ENCODE measurements at places on chromosomes 1 and 21.

GRCh38 chr1:229631148-229631547 lies 5.1 kb downstream of the URB2 start:
- DNase-seq: no peak

DNA sequence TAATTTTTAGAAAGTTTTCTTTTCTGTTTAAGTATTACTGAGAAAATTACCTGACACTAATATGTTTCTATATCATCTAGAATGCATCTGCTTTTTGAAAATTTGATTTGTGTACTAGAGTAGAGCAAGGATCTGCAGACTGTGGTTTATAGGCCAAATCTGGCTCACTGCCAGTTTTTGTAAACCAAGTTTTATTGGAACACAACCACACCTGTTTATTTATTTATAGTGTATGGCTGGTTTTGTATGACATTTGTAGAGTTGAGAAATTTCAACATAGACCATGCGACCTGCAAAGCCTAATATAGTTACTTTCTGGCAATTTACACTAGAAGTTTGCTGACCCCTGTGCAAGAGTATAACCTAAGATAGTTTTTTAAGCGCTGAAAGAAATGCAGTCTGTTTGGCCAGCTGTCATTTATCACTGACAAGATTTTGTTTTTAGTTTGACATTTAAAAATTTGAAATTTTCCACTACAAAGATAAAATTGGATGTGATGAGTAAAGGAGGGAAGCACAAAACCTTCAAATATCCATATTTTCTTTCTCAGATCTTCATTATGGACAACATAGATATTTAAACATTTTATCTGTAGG lies 36.1 kb upstream of the CACYBP start:
- no peak for DNase-seq

DNA sequence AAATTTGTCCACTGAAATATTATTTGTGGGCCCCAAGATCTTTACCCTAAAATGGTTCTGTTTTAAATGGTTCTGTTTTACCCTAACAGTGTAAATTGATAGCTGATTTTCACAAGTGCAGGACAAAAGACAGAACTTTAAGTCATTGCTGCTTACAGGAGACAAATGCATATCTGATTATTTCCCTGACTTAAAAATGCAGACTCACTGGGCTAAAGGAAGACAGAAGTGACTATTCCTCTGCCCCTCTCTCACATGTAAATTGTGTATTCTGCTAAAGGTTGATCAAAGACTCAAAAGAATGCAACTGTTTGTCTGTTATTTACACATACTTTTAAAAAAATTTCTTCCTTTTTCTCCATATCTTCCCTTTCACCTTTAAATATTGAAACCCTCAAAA lies 12.7 kb downstream of the FCRL5 start:
- DNase-seq: no peak

DNA sequence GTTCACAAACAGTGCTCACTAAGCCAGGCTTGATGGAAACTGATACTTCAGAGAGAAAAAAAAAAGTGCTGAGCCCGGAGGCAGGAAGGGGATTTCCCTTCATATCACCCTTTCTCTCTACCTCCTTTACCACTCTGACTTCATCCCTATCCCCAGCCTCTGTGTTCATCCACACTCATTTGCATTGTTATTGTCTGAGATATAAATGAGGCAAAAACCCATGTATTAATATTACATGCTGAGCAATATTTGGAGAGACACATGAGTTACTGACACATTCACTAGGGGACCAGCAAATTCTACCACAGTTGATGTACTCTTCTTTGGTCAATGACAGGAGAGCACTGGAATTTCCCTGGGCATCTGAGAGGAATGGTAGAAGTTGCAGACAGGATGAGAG lies 175.8 kb downstream of the TNFSF18 start:
- no peak for DNase-seq

DNA sequence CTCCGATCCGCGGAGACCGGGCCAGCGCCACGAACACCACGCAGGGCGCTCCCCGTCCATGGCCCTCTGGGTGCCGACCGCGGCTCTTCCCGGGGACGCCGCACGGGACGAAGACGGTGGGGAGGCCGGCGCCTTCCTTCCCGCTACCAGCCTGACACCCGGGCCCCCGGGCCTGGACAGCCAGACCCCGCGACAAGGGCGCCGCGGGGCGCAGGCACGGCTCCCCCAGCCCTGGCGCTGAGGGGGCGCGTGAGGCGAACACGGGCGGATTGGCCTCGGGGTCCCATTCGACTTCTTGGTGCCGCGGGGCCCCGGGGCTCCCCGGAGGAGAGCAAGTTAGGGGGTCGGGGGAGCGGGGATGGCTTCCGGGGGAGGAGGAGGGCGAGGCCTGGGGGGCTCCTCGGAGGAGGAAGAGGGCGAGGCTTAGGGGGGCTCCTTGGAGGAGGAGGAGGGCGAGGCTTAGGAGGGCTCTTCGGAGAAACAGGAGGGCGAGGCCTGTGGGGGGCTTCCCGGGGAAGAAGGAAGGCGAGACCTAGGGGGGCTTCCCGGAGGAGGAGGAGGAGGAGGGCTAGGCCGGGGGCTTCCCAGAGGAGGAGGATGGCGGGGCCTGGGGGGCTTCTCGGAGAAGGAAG lies 537 bp upstream of the KLHL17 start:
- no peak for DNase-seq

DNA sequence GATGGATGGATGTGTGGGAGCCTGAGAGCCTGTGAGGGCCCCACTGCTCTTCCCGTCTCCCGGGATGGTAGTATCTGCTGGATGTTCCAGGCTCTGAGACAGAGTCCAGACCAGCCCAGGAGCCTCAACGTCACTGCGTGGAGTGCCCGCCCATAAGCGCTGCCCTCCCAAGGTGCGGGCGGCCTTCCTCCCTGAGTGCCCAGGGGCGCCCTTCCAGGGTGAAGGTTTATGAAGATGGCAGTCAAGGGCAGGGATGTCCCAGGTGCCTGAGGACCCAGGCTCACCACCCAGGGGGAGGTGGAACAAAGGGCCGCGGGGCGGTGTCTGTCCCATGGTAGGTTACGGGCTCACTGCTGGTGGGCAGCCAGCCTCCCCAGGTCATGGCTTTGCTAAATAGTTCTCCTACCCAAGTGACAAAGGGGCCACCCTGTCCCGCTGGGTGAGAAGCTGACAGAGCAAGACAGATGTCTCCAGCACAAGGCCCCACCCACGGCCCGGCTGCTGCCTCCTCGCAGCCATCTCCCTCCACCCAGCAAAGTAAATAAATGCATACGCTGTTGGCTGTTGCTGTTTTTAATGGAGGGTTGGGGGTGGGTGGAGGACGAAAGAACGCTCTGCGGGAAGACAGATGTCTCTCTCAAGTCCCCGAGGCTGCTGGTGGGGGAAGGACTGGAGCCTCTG lies 9.0 kb upstream of the GPR153 start:
- DNase-seq: no peak

- no peak for DNase-seq
Observed at GRCh38 chr1:180163041-180163440, 8.4 kb downstream of the QSOX1 start.

DNA sequence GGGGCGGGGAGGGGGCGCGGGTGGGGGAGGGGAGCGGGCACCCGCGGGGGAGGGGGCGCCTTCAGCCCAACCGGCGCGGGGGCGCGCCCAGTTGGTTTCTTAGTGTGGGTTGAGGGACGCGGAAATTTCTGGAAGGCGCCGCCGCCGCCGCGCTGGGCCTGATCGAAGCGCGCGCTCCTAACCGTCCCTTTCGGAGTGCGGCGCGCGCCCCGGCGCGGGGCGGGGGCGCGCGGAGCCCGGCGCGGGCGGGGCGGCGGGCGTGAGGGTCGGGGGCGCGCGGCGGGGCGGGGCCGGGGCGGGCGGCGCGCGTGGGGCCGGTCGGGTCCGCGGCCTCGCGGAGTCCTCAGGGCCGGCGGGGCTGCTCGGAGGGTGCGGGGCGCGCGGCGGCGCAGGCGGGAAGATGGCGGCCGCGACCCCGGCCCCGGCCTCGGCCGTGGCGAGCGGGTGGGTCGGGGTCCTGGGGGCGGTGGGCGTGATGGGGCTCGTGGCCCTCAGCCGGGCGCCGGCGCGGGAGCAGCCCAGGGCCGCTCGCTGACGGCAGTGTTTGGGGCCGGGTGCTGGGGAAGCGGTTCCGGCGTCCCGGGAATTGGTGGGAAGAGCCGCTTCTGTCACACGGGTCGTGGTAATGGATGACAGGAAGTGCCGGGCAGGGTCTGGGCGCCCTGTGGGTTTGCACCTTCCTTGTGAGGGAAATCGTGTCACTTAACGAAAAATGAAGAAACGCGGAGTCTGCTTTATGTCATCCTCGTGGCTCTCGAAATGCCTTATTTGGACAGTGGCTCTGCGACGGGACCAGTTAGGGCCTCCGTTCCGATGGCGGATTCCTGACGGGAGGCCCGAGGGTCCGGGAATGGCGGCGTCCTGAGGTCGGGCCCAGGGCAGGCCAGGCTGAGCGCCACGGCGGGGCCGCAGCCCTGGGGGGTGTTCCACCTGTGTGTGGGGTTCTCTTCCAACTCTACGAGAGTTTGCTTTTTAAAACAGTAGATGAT lies 764 bp downstream of the PKNOX1 start:
- DNase-seq: no peak

- no peak for DNase-seq
Observed at GRCh38 chr1:6040861-6041415, 4.8 kb upstream of the KCNAB2 start.

- DNase-seq: no peak
Observed at GRCh38 chr1:107914119-107914765, 50.7 kb downstream of the VAV3 start.

GRCh38 chr1:23720256-23720995 lies 22.8 kb upstream of the ELOA start:
- no peak for DNase-seq

DNA sequence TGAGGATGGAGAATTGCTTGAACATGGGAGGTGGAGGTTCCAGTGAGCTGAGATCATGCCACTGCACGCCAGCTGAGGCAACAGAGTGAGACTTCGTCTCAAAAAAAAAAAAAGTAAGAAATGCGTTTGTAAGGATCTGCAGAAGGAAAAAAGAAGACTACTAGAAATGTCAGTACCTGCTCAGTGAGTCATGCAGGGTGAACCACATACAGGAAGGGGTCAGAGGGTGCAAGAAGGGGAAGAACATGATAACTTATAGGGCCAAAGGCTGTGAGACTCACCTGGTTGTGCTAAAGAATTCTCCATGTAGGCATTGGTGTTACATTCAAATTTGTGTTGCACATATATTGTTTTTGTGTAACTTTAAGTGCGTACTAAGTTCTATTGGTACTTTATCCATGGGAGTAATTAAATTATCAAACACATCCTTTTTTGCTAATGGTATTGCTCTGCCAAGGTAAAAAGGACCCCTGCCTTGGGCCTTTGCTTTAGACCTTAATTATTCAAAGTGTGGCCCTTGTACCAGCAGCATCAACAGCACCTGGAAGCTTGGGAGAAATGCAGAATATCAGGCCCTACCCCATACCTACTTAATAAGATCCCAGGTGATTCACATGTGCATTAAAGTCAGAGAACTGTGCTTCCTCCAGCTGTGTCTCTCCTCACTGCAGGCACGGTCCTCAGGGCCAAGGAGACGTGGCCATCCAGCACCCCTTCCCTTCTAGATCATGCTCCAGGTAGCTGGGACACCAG lies 96.4 kb upstream of the PPP2R5A start:
- no peak for DNase-seq

DNA sequence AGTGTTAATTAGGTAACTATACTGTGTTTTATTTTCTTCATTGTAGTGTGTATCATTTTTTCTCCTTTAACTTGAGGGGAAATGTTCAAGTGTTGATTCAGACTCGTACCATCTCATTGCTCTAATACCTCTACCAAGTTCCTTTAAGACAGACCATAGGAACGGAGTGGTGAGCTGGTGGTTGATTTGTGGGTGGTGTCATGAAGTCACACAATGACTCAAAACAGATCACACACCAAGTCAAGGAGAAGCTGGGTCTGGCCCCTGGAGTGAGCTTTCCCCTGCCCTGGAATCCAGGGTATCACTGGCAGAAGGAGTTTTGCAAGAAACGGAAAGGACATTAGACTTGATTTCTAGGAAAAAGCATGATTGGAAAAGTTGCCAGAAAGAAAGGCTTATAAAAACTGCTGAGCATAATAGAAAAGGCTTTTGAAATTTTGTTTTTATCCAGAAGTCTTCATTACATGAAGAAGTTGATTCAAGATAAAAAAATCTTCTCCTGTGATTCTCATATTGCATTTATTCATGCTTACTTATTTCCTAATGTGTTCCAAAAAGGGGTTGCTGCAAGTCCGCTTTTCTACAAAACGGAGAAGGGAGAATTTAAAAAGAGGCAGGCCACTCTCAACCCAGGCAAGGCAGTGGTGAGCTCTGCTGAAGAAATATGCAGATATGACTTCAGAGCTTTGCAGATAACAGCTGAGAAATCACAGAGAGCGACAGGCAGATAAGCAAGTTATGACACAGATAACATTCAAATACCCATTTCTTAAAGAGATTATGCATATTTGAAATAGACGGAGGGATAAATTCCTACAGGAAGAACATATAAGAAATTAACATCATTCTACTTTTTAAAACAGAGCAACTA lies 79.7 kb downstream of the TBX19 start:
- no peak for DNase-seq

DNA sequence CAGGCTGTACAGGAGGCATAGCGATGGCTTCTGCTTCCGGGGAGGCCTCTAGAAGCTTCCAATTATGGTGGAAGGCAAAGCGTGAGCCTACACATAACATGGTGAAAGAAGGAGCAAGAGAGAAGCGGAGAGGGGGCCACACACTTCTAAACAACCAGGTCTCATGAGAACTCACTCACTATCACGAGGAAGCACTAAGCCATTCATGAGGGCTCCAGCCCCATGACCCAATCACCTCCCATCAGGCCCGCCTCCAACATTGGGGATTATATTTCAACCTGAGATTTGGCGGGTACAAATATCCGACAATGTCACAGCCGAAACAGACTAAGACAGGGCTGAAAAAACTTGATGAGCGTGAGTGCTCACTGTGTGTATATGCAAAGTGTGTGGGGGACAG lies 89.3 kb upstream of the CNIH3 start:
- no peak for DNase-seq

DNA sequence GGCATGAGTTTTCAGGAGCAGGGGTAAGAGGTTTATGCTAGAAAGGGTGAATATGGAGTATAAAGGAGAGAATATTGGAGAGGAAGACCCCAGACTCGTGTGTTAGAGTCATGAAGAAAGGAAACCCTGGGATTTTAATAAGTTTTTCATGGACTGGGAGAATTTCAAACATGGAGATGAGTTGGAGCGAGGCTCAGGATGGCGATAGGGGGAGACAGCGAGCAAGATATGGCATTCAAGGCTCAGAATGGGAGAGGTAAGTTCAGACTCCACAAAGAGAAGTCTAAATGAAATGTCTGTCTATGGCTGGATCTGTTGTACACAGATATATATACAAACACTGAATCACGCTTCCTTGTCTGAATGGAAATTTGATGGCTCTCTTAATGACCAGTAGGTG lies 92.5 kb downstream of the LRRC40 start:
- DNase-seq: no peak

- DNase-seq: no peak
Observed at GRCh38 chr1:56501888-56502287, 77.5 kb downstream of the PLPP3 start.

DNA sequence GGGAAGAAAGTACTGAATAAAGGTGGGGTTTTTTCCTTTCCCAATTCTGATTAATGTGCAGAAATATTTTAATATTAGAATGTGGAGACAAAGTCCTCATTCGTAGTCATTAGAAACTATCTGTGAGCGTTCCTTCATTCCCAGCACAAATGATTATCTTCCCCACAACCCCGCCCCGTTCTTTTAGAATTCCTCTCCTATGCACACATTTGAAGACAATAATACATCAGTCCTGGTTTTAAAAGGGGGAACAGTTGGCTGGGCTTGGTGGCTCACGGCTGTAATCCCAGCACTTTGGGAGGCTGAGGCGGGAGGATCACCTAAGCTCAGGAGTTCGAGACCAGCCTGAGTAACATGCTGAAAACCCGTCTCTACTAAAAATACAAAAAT lies 876 bp downstream of the ALDH9A1 start:
- DNase-seq: no peak

GRCh38 chr1:65425697-65426096 lies 5.2 kb downstream of the LEPR start:
- no peak for DNase-seq
